Activated naive CD4-positive, alpha-beta T cell (primary cell): ENCODE measurements at places on chromosomes 7 and 10.

DNA sequence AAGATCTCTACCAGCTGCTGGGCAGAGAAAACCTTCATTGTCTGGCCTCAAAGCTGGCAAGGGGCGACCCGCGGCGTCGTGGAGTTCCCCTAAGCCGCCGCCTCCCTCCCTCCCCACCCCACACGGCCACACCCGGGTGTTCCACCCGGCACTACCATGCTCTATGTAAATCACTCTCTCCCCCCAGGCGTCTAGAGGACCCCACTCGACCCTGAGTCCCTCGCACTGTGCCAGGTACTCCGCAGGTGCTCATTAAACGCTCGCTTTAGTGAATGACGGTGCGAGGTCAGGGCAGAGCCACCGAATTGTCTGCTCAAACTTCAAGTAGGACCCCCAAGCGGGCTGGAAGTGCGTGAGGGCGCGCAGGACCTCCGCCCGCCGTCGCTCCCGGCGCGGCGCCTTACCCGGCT is 628 bp downstream of the PARP12 start:
- DNase-seq = no peak

DNA sequence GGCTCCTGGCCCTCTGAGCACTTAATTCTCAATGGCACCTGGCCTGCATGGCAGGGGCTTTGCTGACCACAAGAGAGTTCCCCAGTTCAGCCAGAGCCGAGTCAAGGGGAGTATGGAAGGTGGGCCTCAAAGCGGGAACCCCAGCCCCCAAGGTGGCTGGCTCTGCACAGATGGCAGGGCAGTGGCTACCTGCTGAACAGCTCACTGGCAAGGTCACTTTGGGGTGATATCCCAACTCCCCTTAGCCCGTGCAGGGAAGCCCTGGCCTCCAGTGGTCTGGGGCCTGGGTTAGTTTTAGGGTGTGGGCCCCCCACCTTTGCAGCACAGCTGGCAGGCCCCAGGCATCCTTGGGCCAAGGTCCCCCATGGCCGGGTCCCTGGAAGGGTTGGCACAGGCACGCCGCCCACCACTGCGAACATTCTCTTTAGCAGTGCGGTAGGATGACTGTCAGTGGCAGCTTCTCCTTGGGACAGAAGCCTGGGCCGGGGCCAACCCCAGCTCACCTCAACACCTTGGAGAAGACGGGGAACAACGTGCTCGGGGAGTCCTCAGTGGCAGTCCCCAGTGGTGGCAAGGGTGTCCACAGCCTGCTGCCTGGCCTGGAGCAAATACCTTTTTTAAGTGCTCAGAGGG is 36.8 kb downstream of the PPIF start:
- DNase-seq = no peak

DNA sequence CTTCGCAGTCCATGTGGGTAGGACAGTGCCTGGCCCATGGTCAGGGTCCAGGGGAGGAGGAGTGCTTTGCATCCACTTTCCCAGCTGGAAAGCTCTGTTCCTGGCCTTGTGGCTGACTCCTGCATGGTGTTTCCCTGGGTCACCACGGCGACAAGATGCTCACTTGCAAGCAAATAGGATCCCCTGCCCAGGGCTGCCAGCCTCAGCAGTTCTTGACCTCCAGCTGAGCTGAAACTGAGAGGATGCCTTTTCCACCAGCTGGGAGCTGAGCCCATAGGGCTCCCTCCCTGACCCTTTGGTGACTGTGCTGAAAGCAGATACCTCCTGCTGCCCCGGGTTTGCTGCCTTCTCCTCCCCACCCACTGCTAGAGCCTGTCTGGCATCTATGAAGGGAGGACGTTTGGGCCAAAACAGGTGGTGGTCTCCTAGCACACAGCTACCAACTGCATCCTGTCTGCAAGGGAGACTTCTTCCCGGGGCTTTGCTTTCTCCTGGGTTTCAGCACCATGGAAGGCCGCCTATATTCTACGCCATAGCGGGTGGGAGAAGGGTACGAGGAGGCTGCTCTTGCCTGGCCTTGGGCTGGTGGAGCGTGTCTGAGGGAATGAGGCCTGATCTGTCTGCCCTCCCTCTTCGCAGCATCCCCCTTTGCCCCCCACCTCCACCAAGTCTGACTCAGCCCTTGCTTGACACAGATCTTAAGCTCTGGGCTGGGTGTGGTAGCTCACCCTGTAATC is 34.4 kb downstream of the UBTD1 start:
- DNase-seq = no peak

GRCh38 chr10:121406823-121407545 is 191.3 kb downstream of the FGFR2 start:
- DNase-seq = no peak

DNA sequence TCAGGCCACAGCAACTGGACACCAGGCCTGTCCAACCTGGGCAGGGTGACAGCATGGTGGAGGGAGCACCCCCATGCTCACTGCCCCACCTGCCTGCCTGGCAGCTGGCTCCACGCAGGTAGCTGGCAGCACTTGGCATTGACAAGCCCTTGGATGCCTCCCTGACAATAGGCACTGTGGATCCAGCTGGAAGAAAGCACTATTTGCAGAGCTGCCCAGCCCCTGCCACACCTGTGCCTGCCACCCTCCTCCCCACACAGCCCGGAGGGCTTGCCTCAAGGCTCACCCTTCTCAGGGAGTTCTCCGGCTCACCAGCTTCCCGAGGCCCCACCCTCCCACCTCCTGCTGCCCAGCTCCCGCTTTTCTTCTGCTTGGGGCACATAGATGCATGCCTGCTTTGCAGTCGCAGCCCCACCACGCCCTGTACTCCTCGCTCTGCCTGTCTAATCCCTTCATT is 160.1 kb downstream of the NEURL1 start:
- DNase-seq = no peak

DNA sequence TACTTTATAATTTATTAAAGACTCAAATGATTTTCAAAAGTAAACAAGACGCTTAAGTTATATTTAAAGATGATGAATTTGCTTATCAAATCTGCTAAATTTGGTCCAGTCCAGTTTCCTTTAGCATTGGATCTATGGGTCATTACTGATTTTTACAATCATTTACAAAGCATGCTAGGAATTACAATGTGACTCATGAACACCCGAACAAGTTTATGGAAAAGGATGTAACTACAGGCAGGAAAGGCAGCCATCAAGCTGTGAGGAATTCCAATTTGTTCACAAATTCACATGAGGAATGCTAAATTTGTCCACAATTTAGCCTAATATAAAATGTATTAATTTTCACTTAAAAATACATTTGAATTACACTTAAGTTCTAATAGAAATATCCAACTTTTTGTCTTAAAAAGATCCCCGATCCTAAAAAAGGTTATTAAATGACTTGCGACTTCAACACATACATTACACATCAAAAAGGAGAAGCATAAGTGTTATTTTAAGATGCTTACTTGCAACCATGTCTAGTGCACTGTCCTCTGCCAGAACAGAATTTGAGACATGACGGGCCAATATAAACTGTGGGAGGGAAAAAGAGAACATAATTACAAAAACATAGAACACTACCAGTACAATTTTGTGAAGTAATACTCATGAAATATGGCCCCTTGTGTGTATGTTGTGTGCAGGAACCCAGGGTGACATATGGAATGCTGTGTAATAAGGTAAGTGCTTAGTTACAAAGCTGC is 194.2 kb upstream of the SLC26A5 start:
- DNase-seq = no peak

- DNase-seq = no peak
These were observed 84.5 kb downstream of the PIP4K2A start for GRCh38 chr10:22629852-22630233.

DNA sequence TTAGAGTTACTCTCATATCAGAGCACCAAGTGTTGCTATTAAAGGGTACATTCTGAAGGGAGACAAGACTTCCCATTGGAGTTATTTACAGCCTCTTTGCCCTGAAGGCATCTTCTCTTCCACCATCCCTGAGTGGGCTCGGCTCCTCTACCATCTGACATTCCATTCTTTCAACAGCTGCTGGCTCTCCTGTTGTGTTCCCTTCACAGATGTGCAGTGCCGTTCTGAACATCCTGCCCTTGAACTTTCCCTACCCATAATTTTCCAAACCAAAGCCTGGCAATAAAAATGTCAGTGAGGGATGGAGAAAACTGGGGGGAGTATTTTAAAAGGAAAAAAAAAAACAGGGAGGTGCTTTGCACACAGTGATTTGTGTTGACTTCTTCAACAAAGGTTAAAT is 392.9 kb downstream of the KCNMA1 start:
- DNase-seq = no peak

GRCh38 chr10:78375854-78376785 is 342.5 kb downstream of the RPS24 start:
- no peak for DNase-seq

DNA sequence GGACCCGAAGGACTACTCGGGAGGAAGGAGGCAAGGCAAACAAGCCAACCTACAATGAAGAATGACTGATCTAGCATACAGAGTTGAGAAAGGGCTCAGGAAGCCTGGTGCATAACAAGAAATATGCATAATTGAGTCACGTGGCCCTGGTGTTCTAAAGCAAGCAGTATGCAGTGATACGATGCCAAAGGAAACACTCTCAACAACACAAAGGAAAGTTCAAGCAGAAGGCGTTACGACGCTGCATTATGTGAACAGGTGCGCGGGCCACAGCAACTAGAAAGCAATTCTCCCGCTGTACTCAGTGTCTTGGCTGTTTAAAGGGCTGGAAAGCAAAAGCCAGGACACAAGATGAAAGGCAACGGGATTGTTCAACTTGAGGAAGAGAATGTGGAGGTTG is 100.8 kb downstream of the PRTFDC1 start:
- no peak for DNase-seq

- DNase-seq = no peak
These were observed 480.2 kb downstream of the KCNMA1 start for GRCh38 chr10:77157248-77158019.
